ENCODE measurements at places on chromosomes 16 and 17.

GRCh38 chr17:75856062-75856756 is 1.1 kb upstream of the WBP2 start:
- peak; percentile 30 for DNase-seq

DNA sequence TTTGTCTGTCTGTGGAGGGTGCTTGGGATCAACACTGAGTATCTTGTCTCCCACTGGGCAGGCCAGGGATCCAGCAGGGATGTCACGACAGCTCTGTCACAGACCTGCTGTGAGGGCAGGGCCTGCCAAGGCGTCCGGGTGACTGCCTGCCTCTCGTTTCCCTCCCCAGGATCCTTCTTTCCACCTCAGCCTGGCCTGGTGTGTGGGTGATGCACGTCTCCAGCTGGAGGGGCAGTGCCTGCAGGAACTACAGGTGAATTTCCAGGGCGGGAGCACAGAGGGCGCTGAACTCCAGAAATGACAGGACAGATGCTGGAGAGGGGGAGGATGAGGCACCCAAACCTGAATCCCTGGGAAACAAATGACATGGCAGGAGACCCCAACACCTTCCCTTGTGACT is 6.8 kb upstream of the MMP15 start:
- DNase-seq, result no peak

DNA sequence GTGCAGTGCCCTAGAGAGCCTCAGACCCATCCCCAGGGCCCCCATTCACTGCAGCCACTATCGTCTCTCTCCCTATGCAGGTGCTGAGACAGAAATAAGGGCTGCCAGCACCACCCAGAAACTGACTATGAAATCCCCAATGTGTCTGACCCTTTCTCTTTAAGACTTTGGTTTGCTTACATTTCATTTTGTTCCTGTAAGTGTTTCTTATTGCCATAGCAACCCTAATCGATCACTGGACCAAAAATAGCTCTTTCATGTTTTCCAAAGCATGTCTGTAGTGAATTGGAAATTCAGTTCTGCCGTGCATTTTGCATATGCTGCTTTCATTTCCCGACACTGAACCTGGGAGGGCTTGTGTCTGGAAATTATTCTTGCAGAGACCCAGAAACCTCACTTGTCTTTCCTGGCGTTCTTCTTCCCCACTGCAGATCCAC is 148.7 kb upstream of the NOL11 start:
- no peak for DNase-seq

GRCh38 chr16:87598431-87598830 is 3.9 kb upstream of the JPH3 start:
- DNase-seq, result no peak

- no peak for DNase-seq
Measured at GRCh38 chr17:14060706-14061105, 8.6 kb upstream of the COX10 start.

GRCh38 chr17:57406981-57407286 is 150.6 kb downstream of the MSI2 start:
- no peak for DNase-seq

- DNase-seq, result no peak
Measured at GRCh38 chr17:58320570-58321323, 7.8 kb downstream of the TSPOAP1 start.

- no peak for DNase-seq
Measured at GRCh38 chr16:72609066-72609465, 437.1 kb upstream of the PMFBP1 start.

DNA sequence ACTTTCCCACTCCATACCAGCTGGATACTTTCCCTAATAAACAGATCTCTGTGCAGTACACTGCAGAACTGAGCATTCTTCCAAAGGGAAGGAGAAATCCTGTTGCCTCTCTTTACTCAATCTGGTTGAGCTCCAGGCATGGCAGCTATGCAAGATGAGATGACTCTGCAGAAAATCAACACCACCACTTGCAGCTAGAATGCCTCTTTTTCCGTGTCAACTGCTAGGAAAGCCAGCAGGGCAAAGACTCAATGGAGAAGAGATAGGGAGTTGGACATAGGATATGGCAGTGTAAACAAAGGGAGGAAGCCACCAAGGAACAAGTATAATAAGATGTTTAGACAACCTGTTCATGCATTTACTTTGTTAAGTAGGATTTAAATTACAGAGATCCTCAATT is 40.4 kb upstream of the CORO6 start:
- no peak for DNase-seq

GRCh38 chr16:77588389-77588788 is 133.9 kb upstream of the NUDT7 start:
- DNase-seq, result no peak

DNA sequence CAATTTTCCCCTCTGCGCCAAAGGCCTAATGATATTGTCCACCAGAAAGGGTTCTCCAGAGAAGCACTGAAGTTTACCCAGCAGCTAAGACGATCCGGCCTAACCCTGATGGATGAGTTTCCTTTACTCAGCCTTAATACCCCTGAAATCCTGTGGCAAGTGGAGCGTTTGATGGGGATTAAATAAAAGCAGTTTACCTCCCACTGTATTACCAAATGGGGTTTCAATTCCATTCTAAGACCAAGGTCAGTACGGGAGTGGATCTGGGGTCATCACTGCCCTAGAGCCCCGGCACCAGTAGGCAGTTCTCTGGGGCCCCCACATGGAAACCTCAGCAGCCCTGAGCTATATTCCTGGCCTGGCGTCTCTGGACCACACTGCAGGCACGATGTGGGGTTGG is 97.1 kb upstream of the NOL11 start:
- DNase-seq, result no peak

GRCh38 chr16:22014271-22014873 is 6.5 kb downstream of the MOSMO start:
- DNase-seq, result no peak
